Cardiac ventricle fibroblast (primary cell): ENCODE measurements at places on chromosomes 6 and 20. TPM values are rescaled to one million over a fixed set of nuclear protein-coding genes. Genes with fewer than 3 reads are reported as not detected.

Gene CYP21A2
- 0.15 TPM in 1 of 2 replicates, not detected in the other for total RNA-seq

Gene DTD1
- 29.3 and 31.2 TPM in 2 replicates for total RNA-seq

Gene TCP11
- 0.39 TPM in 1 of 2 replicates, not detected in the other for total RNA-seq

Gene CYP24A1
- total RNA-seq: not detected in 2 replicates

Gene MYH7B
- not detected in 2 replicates for total RNA-seq

Gene ARMH2
- total RNA-seq: not detected in 2 replicates

Gene HDAC2
- 47.0 and 59.3 TPM in 2 replicates for total RNA-seq

Gene DYNLT2
- total RNA-seq: 0.19 and 0.49 TPM in 2 replicates

Gene HCRTR2
- not detected in 2 replicates for total RNA-seq
